ENCODE measurements at places on chromosomes 7 and 10. TPM values are rescaled to one million over a fixed set of nuclear protein-coding genes. Genes with fewer than 3 reads are reported as not detected.
A peak's percentile ranks its signal among the peaks of the same experiment; 100 is the strongest.

- no peak for DNase-seq
Measured at GRCh38 chr10:64454962-64455361, 933.8 kb downstream of the REEP3 start.

DNA sequence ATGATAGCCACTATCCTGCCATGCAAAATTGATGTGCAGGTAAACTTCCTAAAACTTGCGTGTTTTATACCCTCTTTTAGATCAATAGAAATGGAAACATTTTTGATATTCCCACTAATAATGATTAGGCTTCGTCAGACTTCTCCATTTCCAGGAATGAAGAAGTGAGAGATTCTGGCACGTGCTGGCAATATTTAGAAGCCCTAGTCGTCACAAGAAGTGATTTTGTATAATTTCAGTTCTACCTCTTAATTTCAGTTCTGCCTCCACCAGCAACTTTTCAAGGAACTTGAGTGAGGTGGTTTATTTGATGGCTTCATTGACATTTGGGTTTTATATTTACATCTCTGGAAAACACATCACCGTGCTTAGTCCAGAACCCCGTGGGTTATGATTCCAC, 61.9 kb downstream of the MRC1 start:
- DNase-seq: no peak

GRCh38 chr7:100802951-100803350, 24.4 kb downstream of the EPHB4 start:
- DNase-seq: no peak

- DNase-seq: no peak
Measured at GRCh38 chr10:69885379-69886013, 83.8 kb downstream of the COL13A1 start.

GRCh38 chr7:106982415-106982814, 62.1 kb upstream of the PRKAR2B start:
- no peak for DNase-seq

DNA sequence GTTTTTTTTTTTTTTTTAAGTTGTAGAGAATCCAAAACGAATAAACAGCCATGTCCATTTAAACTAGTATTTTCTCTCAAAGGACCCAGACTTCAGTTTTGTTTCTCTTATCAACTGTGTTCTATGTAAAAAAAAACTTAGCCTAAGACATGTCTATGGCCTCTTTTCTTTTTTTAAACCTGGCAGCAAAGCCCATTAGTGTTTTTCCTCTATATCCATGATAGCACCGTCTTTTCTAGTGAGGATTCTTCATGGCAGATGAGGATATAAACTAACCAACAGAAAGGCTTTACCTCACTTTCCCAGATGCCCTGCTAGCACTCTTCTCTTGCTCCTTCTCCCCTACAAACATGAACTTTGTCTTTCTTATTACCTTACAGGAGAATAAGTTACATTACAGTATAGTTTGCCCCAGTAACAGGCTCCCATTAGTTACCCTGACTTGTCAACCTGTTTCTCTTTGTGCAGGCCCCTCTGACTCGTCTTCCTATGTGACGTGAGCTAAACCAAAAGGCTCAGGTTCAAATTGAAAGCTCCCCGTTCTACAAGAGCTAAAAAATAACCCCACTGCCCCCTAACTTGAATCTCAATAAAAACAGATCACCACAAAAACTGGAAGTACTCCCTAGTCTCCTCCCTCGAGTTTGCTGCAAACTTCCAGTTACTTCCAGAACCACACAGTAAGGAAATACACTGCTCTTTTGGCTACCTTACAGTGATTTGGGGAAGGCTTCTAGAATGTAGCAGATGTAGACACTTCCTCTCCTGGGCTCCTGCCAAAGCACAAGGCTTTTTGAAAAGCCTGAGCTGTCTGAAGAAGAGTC, 20.1 kb downstream of the P4HA1 start:
- DNase-seq: no peak

GRCh38 chr10:73814276-73814895, 3.0 kb upstream of the NDST2 start:
- DNase-seq: no peak

DNA sequence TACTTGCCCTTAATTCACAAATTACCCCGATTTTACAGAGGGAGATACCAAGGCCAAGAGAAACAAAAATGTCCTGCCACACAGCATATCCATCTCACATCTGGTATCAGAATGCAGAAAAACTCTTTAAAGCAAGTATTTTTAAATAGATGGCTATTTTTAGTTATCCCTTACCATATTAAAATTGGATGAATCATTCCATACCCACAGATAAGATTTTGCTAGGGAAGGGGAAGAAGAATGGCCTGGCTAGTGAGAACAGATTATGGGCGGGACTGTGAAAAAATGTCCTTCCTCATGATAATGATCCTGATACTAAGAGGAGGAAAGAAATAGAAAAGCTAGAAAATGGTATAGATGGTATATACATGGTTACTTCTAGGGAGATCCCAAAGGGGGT, 80.6 kb upstream of the GATAD1 start:
- no peak for DNase-seq

GRCh38 chr7:33958104-33958503, 52.8 kb downstream of the BMPER start:
- no peak for DNase-seq

DNA sequence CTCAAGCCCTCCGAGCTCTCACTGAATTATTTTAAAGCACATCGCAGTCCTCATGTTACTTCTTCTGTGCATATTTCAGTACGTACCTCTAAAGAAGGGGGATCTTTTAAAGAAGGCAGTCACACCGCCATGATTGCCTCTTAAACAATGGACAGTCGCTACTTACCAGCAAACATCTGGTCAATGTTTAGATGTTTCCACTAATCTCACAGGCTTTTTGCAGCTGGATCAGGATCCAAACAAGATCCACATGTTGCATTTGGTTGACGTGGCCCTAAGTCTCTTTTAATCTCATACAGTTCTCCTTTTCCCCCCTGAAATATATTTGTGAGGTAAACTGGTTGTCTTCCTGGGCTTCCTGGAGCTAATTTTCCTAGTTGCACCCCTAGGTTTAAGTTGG, 50.0 kb downstream of the PRF1 start:
- no peak for DNase-seq

DNA sequence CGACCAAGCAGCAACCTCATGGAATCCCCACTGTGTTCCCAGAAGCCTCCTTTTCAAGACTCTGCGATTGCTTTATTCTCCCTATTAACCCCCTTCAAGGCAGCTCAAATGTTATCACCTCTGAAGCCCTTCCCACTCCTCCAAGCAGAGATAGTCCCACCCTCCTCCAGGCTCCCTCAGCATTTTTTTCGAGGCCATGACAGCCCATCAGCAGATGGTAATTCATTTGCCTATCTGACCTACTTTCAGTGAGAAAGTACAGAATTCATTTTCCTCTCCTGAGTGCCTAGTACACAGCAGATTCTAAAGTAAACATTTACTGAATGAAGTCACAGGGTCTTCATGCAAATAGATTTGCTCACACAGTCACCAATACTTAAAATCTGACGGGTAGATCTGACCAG, 47.8 kb downstream of the HERPUD2 start:
- no peak for DNase-seq

DNA sequence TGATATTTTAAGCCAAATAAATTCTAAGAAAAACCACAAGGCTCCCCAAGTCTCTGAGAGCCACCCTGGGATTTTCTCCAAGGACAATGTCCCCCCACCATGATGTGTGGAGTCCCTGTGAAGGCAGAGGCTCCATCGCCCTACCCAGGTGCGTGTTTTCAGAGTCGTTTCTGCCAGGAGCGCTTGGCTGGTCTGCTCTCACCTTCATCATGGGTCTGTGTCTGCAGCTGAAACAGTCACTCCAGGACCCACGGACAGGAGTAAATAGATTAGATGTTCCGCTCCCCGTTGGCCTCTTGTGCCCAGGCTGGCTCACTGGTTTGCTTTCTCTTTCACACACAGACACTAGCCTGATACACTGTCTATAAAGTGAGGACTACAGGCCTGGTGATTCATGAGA, 217.5 kb downstream of the SFMBT2 start:
- no peak for DNase-seq

GRCh38 chr10:13869295-13869664, 282.5 kb downstream of the PRPF18 start:
- no peak for DNase-seq

DNA sequence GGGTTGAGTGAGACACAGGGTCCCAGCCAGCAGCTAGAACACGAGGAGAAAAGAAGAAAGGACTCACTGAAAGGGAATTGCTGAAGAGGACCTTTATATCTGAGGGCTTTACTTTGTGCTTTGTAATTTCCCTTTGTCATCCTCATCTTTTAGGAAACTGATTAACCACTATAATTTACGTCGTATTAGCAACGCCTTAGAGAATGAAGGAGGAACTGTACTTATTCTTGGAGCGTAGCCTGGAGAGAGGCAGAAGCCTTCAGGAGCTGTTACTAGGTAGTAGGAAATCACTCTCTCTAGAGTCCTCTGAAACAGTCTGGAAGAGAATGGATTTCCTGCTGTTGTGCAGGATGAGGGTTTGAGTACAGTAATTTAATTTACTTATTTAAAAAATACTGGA, 101.0 kb upstream of the STEAP1B start:
- DNase-seq: no peak

DNA sequence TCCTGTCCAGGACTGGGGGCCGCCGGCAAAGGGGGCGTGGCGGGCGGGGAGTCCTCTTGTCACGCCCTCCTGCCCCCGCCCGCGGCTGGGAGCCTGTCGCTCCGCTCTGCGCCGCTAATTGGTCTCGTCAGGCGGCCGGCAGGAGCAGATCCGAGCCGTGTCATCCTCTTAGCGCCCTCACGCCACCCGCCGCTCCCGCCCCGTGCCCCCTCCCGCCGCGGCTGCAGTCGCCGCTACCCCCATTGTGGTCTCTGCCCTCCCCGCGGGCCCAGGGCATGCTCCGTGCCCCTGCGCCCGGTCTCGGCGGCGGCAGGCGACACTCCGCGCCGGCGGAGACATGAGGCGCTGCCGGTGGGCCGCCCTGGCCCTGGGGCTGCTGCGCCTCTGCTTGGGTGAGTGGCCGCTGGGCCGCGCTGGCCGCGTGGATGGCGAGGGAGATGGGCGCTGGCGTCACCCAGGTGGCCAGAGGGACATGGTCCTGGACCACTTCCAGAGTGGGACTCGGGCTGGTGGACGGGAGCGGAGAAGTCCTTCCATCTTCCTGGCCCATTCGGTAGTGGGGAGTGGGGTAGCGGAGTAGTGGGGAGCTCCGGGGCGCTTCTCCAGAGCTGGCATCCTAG, at the start of gene CDHR1:
Gene CDHR1 (plus strand): TSS at position 114 of the 620 bp plus-strand sequence. CDS start 224 bp downstream, at position 338.
- DNase-seq: peak; percentile 34

DNA sequence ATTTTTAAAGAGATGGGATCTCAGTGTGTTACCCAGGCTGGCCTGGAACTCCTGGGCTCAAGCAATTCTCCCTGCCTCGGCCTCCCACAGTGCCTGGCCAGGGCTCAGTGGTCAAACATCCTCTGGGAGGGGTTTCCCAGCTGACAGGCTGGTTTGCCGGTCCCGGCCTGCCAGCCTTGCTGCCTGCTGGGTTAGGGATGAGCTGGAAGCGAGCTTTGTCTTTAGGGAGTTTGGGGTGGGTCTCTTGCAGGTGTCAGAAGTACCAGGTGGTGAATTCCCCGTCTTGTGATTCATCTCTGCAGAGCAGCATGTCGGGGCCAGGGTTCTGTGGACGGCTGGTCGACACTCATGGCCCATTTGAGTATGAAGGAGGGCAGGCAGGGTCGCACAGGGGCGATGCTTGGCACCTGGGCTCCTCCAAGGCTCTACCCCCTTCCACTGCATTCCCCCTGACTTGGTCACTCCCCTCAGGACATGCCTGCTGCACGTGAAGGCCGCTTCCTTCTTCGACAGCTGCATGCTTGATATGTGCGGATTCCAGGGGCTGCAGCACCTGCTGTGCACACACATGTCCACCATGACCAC, 30.3 kb downstream of the ZAN start:
- no peak for DNase-seq

DNA sequence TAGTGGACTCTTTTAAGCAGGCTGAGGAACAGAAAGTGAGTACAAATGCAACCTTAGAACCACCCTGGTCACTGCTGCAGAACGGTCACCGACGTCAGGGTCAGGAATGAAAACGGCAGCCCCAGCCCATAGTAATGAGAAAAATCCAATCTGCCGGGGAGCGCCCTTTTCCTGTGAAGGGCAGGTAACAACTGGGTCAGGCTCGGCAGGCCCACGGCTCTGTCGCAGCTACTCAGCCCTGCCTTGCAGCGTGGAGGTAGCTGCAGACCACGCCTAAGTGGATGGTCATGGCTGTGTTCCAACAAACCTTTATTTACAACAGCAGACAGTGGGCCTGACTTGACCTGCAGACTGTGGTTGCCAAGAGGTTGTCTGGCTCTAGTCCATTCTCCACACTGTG, 563.2 kb downstream of the DNAJB6 start:
- no peak for DNase-seq

DNA sequence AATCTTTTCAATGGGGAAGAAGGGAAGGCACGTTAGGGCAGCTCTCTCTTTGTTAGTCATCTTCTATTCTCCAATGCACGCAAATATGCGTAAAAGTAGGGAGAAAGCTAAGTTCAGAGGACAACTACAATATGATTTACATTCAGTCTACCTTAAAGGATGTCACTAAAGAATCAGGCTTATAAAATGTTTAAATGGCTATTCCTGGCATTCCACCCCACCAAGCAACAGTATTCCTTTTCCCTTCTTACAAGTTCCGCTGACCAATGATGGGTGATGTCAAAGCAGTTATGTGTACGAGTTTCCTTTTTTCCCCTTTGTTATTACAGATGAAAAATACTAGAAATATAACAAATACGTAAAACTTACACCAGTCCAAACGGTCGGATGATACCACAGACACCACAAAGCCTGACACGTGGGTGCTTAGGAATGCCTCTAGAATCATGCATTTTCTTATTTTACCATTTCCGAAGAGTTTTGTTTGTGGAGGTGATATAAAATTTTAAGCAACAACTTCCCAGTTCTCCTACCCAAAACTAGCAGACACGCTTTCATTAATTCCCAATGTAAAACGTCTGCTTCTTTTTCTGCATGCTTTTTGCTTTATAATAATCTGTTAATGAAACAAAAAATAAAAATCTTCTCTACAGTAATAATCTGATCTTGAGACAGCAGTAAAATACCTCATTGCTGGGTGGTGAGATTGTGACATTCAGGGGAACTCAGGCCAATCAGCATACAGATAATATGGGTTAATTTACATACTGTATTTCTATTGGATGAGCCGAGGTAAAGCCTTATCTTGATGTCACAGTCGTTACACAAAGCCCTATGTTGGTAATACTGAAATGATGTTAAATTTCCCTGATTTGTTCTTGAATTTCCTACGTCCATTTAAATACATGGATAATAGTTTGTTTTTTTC, 708 bp upstream of the GPR85 start:
- DNase-seq: no peak

- DNase-seq: no peak
Measured at GRCh38 chr10:4704034-4704545, 121.9 kb upstream of the AKR1E2 start.

Gene ADIRF
- total RNA-seq: 7.9 TPM

Gene STEAP4
- 0.09 TPM for total RNA-seq

Gene HTR7
- total RNA-seq: not detected

Gene COL26A1
- total RNA-seq: not detected

Gene SHH
- total RNA-seq: not detected

Gene PDGFA
- total RNA-seq: 7.3 TPM

Gene MDFIC
- 139 TPM for total RNA-seq

Gene SPDYE8
- total RNA-seq: not detected

Gene VAX1
- total RNA-seq: not detected

Gene CNTNAP2
- total RNA-seq: 1.3 TPM

Gene DIP2C
- total RNA-seq: 0.49 TPM

Gene FAM241B
- total RNA-seq: 1.8 TPM

Gene PIK3AP1
- 157 TPM for total RNA-seq

Gene CYP2C18
- total RNA-seq: not detected

Gene PIK3CG
- 62.0 TPM for total RNA-seq

Gene NPSR1
- not detected for total RNA-seq

Gene NPC1L1
- not detected for total RNA-seq
